ENCODE measurements at places on chromosomes 11 and 22. TPM values are rescaled to one million over a fixed set of nuclear protein-coding genes. Genes with fewer than 3 reads are reported as not detected.

FGF3 gene
- total RNA-seq = not detected

DNA sequence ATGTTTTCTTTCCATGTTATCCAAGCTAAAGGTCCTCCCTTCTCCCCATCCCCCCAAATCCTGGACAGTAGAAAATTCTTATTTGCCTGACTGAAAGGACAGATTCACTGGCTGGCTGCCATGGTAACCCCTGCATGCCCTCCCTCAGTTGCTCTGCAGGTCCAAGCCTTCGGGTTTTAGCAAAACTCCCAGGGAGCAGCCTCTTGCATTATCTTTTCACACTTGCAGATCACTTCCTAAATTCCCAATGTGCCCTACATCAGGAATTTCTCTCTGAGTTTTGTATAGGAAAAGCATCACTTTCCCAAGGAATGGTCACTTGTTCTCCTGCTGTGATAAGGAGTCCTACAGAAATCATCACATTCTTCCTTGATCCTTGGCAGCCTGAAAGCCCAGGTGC lies 75.0 kb upstream of the TENM4 start:
- DNase-seq = no peak

INS gene
- not detected for total RNA-seq

DNA sequence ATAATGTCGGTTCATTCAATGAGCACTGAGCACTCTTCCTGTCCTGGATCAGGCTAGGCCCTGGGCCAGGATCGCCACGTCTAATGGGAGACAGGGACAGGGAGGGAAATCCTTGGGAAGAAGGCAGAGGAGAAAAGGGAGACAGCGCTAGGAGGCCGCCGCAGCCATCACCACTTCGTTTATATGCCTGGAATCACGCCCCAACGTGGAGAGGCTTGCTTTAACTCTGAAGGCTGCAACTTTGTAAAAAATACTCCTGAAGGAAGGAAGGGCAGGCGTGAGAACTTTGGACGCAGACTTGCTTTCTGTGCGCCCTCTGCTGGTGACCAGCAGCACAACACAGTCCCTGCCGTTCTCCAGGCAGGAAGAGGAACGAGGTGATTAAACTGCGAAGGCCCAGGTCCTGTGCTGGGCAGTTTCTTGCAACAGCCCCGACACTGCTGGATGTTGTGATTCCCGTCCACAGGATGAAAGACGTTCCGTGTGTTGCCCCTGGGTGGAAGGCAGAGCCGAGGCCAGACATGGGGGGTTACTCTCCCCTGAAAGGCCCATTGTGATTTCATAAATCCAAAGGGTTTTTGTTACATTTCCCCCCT lies 22.1 kb downstream of the RIBC2 start:
- DNase-seq = peak; percentile 80

GRCh38 chr11:116890193-116890592 lies 52.8 kb upstream of the APOA1 start:
- no peak for DNase-seq

GRCh38 chr11:44658506-44658850 lies 68.3 kb upstream of the TSPAN18 start:
- DNase-seq = no peak

SESN3 gene
- total RNA-seq = 45.4 TPM

- no peak for DNase-seq
Observed at GRCh38 chr11:10927538-10927937, 69.7 kb upstream of the ZBED5 start.

VSIG10L2 gene
- not detected for total RNA-seq

APLNR gene
- total RNA-seq = not detected

- DNase-seq = no peak
Observed at GRCh38 chr22:44918925-44919392, 90.8 kb downstream of the PHF21B start.

DNA sequence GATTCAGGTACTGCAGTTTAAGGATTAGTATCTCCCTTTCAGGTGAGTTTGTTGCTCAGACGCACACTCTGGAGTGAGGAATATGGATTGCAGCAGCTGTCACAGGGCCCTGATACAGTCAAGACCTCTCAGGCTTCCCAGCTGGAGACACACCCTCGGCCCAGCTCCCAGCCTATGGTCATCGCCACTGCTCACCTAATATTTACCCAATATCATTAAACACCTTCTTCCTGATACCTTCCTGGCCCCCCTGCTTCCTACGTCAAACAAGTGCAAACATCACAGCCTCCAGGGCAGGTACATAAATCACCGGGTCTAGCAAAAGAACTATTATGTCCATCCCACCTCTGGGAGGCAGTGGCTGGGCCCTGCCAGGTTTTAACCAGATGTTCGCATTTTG lies 213.3 kb downstream of the MN1 start:
- DNase-seq = no peak

DNA sequence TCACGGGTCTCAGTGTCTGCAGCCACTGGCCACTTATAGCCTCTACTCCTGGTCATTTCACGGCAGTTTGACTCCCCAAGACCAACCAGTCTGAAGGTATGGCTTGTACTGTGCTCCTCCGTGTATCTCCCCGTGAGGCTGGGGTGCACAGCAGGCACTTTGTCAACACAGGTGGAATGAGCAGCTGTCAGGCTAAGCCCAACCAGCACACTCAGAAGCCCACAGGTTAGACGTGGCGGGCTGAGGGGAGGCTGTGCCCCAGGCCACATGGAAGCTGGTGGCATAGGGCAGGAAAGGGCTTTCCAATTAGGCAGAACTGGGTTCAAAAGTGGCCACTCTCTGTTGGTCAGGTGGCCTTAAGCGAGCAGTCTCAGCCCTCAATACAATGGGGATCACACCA lies 7.0 kb downstream of the TP53I11 start:
- DNase-seq = no peak

GRCh38 chr11:17831883-17832282 lies 97.3 kb downstream of the KCNC1 start:
- DNase-seq = no peak

DNA sequence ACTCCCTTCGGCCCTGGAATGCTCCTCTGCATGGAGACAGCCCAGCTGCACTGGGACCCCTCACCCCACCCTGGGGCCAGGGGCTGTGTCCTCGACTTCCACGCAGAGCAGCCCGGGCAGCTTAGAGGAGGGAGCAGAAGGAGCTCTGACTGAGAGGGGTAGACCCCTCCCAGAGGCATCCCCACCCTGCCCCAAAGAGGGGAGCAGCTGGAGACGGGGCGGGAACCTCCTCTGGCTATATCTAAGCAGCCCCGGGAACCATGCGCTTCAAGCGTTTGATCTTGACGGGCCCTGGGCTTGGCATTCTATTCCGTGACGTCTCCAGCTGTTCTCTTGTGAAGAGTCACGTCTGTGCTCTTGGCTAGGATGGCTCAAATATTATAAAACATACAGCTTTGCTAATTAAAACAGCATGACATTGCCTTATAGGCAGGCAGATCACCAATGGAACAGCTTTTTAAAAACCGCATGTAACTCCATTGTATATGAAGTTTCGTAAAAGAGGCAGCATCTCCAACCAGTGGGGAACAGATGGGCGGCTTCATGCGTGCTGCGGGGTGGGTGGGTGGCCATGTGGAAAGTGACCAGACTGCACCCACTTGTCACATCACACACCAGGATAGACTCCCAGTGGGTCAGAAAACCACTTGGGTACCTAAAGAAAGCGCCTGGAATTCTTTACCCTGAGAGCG lies 7.7 kb downstream of the KCNQ1 start:
- DNase-seq = no peak

DNA sequence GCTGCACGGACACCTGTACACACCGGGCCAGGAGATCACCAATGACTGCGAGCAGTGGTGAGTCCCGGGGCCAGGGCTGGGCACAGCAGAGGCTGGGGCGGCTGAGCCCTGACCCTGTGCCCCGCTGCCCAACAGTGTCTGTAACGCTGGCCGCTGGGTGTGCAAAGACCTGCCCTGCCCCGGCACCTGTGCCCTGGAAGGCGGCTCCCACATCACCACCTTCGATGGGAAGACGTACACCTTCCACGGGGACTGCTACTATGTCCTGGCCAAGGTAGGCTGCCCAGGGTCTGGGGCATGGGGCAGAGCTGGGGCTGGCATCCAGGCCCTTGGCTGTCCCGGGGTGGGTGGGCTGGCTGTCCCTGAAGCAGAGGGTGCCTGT lies 7.7 kb downstream of the MUC2 start:
- DNase-seq = peak; percentile 24

DNA sequence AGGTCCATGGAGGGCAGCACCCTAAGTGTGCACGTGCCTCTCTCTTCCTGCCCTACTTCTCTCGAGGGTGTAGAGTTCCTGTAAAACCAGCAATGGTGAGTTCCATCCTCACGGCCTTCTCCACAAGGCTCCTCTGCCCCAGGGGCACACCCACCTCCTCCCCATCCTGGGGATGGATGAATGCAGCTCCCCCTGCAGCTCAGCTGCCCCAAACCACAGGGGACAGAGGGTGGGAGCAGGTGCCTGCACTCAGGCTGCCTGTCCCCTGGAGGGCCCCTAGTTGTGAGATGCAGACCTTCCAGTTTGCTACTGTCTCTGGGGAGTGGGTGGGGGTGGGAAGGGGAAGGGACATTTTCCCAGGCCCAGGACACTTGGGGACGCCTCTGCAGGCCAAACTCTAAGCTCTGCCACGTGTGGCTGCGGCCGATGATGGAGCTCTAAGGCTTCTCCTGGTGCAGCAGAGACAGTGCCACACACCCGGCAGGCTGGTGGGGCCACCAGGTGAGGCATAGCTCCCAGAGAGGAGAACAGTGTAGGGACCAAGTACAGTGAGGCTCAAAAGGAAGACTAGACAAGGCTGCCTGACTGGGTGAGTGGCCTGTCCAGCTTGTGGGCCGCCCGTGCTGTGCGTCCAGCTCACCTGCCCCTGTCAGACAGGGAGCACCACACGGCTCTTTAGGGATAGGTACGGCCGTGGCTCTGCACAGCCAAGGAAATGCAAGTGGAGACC lies 540.9 kb downstream of the TBC1D22A start:
- DNase-seq = no peak

DNA sequence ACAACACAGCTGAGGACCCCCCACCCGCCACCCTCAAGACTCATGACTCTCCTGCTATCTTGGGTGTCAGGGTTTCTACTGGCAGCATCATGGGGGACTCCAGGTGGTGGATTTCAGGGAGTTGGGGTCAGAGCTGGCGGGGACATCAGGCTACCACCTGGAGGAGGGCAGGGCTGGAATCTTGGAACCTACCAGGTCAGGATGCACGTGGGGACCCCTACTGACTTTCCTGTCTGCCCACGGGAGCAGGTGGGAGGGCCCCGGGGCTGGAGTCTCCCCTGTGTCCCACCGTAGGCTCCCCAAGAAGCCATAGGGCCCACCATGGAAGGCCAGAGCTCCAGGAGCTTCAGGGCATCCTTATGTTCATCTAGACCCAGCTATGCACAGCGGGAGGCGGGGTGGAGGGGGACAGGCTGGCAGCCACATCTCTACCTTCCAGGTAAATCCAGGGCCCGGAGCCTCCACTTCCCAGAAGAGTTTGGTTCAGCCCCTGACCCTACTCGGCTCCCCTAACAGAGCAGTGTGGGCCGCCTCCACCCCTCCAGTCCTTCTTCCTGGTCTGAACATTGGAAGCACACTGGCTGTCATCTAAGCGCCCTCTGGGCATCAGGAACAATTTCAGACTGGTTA lies 10.0 kb downstream of the SLC37A2 start:
- no peak for DNase-seq

- no peak for DNase-seq
Observed at GRCh38 chr11:121557348-121557747, 104.6 kb upstream of the SORL1-AS1 start.

GRCh38 chr11:48001438-48002021 lies 21.2 kb downstream of the PTPRJ start:
- DNase-seq = peak; percentile 72

DNA sequence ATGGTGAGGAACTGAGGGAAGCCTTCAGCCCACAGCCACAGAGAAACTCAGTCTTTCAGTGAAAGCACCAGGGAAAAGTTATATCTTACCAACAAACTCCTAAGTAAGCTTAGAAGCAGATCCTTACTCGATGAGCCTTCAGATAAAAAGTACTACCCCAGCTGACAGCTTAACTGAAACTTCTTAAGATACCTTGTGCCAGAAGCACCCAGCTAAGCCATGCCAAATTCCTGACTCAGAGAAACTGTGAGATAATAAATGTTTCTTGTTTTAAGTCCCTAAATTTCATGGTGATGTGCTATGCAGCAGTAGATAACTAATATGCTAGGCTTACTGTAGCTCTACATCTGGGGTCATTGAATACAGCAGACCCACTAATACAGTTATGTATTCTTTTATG lies 2025.0 kb downstream of the LRRC4C start:
- DNase-seq = no peak

ISX gene
- not detected for total RNA-seq
